ENCODE measurements at places on chromosomes 16 and 17.

GRCh38 chr17:27486741-27487140 is 30.5 kb downstream of the KSR1 start:
- no peak for DNase-seq

- peak; percentile 31 for DNase-seq
Observed at GRCh38 chr17:34499576-34499975, 79.8 kb upstream of the TMEM132E start.

DNA sequence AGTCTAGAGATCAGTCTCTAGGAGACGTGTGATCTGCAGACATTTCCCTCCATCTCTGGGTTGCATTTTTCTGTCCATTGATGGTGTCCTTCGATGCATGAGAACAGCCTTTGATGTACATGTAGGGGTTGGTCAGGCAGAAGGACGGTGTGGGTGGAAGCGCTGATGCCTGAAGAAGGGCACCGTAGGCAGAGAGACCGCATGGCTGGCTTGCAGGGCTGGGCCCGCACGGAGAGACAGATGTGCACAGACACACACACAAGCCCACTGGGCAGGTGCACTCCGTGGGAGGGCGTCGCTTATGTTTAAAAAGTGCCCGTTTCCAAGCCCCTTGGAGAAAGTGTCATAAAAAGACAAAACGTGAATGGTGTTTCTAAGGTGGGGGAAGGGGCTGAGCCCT is 15.7 kb upstream of the WFIKKN1 start:
- DNase-seq = no peak

DNA sequence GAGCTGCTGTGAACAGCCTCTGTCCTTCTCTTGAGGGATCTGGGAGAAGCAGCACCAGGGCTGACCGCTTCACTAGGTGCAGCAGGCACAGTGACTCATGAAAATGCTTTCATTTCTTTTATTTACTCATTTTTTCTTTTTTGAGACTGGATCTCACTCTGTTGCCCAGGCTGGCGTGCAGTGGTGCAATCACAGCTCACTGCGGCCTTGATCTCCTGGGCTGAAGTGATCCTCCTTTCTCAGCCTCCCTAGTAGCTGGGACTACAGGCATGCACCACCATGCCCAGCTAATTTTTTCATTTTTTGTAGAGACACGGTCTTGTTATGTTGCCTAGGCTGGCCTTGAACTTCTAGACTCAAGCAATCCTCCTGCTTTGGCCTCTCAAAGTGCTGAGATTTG is 216.8 kb upstream of the EEF2KMT start:
- DNase-seq = no peak

DNA sequence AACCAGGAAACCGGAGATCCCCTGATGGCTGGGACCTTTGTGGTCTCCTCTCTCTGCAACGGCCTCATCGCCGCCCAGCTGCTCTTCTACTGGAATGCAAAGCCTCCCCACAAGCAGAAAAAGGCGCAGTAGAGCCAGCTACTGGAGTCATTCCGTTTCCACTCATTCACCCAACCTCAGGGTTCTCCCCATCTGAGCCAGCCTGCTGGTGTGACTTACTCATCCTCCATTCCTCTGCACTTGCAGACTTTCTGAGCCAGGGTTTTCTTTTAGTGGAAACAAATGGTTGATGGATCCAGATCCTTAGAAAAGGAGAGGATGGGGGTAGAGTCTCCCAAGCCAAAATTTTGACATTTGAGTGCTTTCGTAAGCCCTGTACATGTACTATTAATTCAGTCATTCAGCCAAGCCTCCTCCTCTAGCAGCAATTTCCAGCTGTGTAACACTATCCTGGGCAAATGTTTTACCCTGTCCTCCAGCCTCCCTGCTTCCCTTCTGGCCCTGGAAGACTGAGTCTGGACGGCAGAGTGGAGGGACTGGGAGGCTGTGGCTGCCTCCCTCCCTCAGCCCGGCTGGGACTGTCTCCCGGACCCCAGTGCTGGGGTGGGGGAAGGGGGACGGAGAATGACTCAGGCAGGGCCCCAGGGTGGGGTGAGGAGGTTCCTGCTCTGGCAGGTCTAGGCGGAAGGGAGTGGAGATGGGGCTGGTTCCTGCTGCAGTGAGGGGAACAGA is 2.3 kb downstream of the SOX15 start:
- no peak for DNase-seq
